Stimulated activated CD8-positive, alpha-beta memory T cell treated with anti-CD3 and anti-CD28 coated beads, Interleukin-4, amount 100 ng/mL, for 4 hours (primary cell): ENCODE measurements at places on chromosomes 13 and 19.
A peak's percentile ranks its signal among the peaks of the same experiment; 100 is the strongest.

DNA sequence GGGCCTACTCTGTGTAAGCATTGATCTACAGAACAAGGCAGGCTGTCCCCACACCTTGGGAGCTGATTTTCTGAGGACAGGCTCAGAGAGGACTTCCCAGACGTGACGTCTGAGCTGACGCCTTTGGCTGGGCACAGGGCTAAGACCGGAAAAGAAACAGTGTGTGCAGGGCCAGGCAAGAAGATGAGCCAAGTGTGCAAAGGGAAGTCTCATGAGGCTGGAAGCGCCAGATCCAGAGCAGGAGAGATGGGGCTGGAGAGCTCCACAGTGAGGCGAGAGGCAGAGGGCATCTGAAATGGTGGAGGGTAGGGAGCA lies 12.7 kb downstream of the IGLON5 start:
- no peak for DNase-seq

- no peak for DNase-seq
Observed at GRCh38 chr13:93726173-93726957, 499.8 kb downstream of the GPC6 start.

GRCh38 chr19:32023564-32023832 lies 321.9 kb upstream of the ZNF507 start:
- DNase-seq, result no peak

DNA sequence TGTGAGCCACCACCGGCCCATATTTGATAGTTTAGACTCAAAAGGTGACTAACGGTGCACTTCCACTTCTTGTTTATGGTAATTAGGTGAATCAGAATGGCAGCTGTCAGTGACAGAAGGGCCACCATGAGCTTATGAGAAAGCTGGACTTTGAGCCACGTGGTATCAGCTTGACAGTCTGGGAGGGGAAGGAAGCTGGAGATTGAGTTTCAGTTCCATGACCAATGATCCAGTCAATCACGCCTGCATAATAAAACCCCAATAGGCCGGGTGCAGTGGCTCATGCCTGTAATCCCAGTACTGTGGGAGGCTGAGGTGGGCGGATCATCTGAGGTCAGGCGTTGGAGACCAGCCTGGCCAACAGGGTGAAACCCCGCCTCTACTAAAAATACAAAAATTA lies 8.2 kb downstream of the EID2B start:
- DNase-seq, result no peak

- DNase-seq, result no peak
Observed at GRCh38 chr13:22599156-22599555, 581.6 kb upstream of the SGCG start.

GRCh38 chr19:14369399-14370168 lies 11.7 kb upstream of the ADGRE5 start:
- peak; percentile 85 for DNase-seq

DNA sequence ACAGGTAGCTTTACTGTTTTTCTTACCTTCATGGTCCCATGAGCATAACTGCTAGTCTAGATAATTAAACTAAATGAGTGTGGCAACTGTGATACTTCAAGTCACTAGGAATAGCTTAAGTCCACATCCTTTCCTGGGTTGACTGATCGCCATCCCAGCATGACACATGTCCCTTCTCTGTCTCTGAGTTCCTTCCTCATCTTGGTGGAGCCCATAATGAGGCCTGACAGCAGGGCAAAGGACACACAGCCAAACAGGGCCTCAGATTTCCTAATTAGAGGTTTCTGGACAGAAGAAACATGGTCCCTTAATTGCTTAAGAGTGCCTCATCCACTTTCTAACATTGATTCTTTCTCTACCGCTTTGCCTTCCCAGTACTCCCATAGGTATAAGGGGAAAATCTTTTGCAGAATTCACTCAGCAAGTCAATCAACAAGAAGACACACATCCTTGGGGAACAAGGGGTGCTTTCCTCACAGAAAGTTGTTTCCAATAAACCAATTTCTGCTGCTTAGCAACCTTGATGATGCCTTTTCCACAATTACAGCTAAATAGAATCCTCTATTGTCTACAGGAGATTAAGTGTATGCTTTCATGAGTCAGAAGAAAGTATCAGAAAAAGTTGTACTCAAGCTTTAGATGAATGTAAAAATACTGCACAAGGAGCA lies 208.3 kb upstream of the SERP2 start:
- DNase-seq, result no peak

- no peak for DNase-seq
Observed at GRCh38 chr13:106530980-106531481, 4.4 kb downstream of the EFNB2 start.

DNA sequence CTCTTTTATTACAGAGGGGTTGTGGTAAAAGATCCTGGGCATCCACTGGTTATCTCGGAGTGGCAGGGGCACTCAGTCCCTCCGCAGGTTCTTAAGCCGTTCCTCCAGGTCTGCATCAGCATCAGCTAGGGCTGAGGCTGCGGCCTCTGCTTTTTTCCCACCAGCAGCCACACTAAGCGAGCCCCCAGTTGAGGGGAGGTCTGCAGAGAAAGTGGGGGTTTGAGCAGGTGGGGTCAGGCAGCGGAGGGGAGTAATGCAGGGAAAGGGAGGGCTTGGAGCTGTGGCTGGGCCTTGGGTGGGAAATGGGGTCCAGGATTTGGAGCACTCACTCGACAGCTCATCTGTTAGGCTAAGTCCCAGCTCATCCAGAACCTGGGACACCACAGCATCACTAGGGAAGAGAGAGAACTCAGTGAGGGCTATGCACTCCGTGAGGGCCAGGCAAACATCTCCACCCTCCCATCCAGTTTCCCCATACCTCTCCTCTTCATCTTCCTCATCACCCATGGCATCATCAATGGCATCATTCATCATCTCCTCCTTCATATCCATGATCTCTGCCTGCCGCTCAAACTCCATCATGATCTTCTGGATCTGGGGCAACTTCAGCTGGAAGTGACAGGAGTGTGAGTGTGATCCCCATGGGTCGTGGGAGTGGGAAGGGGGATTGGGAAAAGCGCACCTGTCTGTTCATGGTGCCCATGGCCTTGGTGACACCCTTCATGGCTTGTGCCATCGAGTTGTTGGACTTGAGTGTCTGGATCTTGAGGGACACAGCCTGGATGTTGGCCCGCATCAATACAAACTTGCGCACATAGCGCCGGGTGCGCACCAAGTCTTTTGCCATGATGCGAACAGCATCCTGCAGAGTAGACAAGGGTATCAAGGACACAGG lies 3.1 kb downstream of the CHMP2A start:
- DNase-seq, result no peak

GRCh38 chr13:113730831-113731191 lies 28.2 kb upstream of the TMEM255B start:
- no peak for DNase-seq

DNA sequence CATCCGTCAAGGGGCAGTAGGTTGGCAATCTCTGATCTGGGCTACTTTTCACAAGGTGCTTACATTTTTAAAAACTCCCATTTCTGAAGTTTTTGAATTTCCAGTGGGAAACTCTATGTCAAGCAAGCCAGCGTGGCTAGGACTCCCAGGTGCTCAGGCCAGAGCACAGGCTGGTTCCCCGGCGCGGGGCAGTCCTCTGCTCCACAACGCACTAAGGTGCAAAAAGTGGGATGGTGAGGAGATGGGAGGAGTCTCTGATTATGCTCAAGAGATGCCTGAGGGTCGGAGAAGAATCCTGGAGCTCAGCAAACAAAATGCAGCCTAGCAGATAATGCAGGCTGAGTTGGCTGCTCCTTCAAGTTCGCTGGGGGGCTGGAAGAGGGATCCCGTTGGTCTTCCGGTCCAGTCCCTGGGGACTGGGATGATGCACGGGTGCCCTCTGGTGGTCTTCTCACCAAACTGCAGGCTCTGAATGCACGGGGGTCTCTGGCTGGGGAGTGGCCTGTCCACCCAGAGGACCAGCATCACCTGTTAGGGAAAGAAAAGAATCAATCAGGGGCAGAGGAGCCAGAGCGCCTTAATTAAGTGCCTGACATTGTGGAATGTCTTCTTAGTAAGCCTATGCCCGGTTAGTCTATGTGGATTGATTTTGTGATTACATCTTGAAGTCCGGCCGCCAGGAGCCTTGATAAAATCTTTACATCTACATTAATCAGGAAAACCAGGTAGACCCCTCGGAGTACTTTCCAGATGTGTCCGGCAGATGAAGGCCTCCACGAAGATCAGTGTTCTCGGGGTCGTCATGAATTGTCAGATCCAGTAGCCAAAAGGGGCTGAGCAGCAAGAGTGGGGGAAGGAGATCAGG lies 244.4 kb upstream of the MAB21L1 start:
- no peak for DNase-seq

DNA sequence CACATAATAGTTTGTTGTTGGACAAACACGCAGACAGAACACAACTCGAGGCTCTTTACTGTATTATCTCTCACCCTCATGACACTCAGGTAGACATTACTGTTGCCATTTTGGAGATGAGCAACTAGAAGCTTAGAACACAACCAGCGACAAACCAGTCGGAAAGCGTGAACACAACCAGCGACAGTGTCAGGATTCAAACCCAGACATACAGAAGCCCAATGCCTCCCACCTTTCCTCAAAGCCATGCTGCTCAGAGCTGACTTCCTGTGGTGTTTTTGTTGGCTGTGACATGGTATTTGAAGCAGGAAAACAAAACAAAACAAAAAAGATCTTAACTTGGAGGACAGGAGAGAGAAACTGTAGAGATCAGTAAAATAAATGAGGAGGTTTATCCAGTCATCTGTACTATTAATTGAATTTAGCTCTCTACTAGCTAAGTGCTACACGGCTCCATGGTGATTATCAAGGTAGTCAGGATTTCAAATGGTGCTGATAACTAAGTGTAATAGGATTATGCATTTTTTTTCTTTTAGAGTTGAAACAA lies 92.1 kb downstream of the STARD13 start:
- no peak for DNase-seq

DNA sequence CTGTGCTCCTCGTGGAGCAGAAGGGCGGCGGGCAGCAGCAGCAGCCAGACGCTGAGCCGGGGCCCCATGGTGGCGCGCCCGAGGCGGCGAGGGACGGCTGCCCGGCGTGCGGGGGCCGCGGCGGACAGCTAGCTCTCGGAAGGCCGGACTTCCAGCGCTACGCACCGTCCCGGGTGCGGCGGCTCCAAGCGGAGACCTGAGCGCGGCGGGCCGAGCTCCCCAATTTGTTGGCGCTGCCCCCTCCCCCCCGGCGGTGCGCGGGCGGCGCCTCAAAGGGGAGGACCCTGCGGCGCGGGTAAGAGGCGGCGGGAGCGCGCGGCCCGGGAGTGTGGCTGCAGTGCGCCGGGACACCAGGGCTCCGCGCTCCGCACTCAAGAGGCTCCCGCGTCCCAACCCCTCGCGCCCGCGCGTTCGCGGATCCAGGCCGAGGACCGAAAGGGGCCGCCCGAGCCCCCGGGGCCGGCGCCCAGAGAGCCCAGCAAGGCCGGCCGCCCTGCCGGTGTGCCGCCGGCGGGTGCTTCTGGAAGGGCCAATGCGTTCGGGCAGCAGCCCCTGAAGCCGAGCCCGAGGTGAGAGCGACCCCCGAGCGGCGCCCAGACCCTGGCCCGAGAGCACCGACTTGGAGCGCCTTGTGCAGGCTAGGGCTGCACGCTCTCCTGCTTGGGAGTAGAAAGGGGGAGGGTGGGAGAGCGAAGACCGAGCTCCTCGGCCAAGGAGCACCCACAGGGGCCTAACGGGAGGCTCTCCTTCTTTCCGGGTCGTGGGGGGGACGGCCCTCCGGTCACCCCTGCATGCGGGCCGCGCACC lies at the start of the genes COL4A1 and COL4A2:
COL4A1 (minus strand) TSS at position 198 of the 807 bp plus-strand sequence; CDS start at position 68, 130 bp downstream.
COL4A2 (plus strand) TSS at position 325 of the 807 bp plus-strand sequence. CDS start 620 bp downstream, outside the sequence.
- DNase-seq, result no peak

DNA sequence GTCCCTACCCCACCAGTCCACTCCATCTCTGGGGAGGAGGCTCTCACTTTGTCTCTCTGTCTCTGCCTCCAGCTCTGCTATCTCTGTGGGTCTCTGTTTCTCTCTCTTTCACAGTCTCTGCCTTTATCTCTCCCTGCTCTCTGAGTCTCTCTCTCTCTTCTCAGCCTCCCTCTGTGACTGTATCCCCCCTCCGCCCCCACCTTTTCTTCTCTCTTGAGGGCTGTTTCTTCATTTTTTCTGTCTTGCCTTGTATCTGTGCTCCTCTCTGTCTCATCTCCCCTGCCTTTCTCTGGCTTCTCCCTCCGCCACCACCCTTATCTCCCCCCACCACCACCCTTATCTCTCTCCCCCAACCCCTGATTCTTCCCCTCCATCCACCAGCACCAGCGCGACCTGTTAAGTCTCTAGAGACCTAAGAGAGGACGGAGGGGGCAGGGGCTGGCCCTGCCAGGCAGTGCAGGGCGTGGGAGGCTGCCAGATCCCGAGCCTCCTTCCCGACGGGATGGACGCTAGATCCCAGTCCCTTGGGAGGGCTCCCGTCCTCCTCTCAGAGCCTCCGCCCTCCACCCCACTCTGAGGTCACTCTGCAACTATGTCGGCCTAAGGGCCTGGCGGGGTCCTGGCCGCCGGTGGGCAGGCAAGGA lies 1.0 kb downstream of the AXL start:
- no peak for DNase-seq

- no peak for DNase-seq
Observed at GRCh38 chr13:112065867-112066623, 904 bp upstream of the SOX1 start.

GRCh38 chr19:42140125-42140754 lies 8.0 kb upstream of the POU2F2 start:
- DNase-seq, result no peak

- DNase-seq, result no peak
Observed at GRCh38 chr13:112222971-112223370, 153.2 kb upstream of the SPACA7 start.

- no peak for DNase-seq
Observed at GRCh38 chr13:114080739-114081561, 51.5 kb downstream of the RASA3 start.
